ENCODE measurements at places on chromosomes 3 and 15.

DNA sequence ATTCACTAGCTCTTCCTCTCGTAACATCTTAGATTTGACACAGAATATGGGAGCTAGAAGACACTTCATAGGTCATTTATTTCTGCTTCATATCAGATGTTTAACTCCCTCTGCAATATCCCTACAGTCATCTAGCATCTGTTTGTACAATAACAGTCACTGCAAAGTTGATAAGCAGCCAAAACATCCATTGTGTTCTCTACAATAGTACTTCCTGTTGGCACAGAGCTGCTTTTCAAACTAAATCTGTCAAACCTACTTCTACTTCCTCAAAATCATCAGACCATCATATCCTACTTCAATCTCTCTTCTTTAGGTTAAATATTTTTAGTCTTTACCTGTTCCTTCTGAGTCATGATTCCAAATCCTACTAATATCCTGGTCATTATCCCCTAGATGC is 233.2 kb downstream of the FGF12 start:
- DNase-seq: no peak

GRCh38 chr3:173843060-173843459 is 445.5 kb downstream of the NLGN1 start:
- DNase-seq: no peak

DNA sequence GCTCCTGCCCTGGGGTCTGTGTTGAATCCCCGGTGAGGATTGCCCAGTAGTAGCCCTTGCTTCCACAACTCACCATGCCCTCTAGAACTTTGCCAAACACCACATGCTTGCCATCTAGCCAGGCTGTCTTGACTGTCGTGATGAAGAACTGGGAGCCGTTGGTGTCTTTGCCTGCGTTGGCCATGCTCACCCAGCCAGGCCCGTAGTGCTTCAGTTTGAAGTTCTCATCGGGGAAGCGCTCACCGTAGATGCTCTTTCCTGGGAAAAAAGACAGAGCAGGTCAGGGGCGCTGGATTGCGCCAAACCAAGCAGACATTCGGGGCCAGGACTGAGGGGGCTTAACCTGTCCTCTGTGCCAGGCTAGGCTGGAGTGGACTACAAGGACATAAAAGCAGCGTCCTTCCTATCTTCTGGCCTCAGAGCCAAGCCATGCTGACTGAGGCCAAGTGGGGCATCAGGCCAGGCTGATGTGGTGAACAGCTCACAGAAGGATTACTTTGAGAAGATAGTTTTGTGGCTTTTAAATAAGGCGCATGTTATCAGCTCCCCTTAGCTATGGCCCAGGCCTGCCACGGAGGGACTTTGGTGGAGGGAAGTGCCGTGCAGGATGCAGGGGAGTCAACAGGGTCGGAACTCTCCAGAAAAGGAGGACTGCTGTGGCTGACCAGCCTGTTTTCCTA is 5.3 kb downstream of the SNX22 start:
- no peak for DNase-seq

DNA sequence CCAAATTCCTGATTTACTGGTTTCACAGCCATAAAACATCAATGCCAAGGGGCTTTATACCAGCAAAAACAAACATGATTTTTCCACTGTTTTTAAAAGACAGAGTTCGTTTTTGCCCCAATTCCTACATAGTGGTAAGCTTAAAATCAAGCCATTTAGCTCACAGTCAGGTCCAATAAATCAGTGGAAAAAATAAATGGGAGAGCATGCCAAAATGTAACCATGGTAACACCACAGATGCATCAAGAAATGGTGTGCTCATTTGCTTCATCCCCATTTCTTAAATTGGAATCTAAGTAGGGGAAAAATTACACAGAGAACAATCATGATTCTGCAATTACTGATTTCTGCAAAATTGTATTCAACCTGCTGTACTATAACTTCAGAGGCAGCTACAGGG is 418.8 kb downstream of the MAGI1 start:
- DNase-seq: no peak

GRCh38 chr3:133572158-133573053 is 1.1 kb upstream of the CDV3 start:
- no peak for DNase-seq

- no peak for DNase-seq
These were observed 36.7 kb upstream of the ZNF774 start for GRCh38 chr15:90315278-90315982.

Data from RWPE2 (cell line).